ENCODE measurements at places on chromosomes 2 and 18.

- no peak for DNase-seq
Observed at GRCh38 chr2:199378948-199379650, 78.6 kb downstream of the SATB2 start.

GRCh38 chr2:170848587-170848986, 31.9 kb downstream of the GAD1 start:
- no peak for DNase-seq

DNA sequence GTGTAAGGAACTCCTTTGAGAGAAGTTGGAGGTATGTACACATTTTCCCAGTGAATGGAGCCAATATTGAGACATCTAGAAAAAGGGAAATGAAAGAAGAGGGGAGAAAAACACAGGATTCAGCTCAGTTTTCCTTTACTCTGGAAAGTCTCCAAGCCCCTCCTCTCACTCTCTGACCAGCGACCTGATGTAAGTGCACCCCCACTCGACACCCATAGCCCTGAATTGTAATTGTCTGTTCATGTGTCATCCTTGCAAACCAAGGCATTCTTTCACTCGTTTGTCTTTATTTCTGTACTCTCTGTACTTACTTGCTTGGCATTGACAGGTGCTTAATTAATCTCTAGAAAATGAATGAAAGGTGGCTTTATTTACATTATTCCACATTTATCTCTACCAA, 55.7 kb upstream of the CTAGE1 start:
- DNase-seq: no peak

DNA sequence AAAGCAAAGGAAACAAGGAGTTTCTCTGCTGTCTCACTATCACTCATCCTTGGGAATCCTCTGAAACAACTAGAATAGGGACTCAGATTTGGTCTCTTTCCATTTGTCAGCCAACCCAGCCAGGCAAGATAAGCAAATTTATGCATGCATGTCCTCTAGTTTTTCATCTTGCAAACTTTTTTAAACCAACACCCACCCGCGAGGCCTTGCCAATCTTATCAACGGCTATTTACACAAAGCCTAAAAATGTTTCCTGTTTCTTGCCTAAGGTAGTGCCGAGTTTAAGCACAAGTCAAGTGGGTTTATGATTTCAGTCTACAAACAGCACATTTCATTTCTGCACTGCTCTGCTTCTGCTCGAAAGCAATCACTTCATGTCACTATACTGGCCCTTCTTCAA, 240.9 kb downstream of the STK39 start:
- DNase-seq: no peak
